ENCODE measurements at places on chromosomes 2 and 18.

DNA sequence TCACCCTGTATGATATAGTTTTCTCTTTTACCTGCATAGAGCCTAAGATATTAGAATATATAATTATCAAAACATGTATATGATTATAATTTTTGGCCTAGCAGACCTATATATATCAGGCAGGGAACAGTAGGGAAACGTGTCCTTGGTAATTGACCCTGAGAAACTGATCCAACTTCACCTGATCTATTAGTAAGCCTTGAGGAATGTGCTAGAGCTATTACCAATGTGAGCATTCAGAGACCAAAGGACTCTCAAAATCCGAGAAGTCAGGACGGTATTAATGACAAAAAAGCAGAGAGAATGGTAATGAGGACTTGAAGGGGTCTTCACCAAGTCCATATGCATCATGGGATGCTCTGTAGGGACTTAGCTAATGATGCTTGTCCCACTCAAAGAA lies 571.9 kb downstream of the CPS1 start:
- DNase-seq, result no peak

DNA sequence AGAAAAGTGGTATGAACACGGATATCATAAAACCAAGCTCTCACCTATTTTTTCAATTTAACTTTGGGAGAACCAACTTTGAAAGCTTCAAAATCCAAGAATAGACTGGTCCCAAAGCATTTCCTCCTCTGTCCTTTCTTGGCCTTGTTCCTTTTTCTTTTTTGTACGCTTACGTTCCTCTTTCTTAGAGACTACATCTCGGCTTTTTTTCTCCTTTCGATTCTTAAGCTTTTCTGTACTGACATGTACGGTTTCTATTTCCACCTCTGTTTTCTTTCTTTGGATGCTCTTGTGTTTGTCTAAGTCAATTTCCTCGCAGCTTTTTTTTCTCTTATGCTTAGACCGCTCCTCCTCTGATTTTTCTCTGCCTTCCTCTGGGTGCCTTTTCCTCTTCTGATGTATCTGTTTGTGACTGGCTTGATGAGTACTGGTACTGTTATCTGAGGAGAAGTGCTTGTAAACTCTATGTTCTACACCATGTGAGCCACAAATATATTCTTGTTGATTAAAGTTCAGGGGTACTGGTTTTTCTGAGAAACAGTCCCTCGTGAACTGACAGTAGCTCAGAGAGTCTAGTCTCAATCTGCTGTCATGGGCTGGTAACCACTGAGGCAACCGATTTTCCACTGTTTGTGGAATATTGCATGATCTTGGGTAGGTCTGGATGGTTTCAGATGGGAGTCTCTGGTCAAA lies 11.5 kb upstream of the RNU2-63P start:
- DNase-seq, result no peak

GRCh38 chr2:68432696-68433658 lies 34.1 kb downstream of the FBXO48 start:
- no peak for DNase-seq

GRCh38 chr2:172307800-172308199 lies 119.6 kb upstream of the ITGA6 start:
- DNase-seq, result no peak

GRCh38 chr2:150482111-150482510 lies 5.4 kb downstream of the RND3 start:
- DNase-seq, result no peak

DNA sequence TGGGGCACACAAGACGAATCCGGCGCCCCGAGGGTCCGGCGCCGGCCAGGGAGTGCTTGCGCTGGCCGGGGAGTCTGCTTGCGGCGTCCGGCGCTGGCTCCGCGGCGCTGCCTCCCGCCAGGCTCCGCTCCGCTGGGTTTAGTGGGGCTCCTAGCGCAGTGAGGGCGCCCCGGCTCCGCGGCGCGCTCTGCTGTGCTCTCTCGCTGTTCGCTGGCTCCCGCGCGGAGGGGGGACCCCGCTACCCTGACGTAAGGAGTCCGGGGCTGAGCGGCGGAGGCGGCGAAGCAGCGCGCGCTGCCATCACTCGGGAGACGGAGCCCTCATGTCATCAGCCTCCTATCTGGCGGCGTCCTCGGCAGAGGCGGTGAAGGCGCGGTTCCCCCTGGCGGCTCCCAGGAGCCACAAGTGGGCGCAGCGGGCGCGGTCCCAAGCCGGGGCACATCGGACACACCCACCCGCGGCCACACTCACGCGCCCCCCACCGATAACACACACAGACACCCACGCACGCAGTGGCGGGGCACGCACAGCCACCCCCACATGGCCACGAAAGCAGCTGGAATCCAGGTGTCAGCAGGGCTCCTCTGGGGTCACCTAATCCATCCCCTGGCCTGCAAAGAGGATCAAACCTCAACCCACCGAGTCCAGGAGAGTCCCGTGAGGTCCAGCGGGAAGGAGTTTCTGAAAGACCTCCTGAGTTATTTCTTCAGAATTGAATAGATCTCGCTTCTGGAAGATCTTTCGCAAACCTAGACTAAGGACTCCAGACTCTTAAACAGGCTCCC lies at the start of gene C1QL2:
TSS of gene C1QL2 (minus strand) at position 189 of the 785 bp plus-strand sequence. CDS start 482 bp downstream, outside the sequence.
- peak; percentile 10 for DNase-seq

DNA sequence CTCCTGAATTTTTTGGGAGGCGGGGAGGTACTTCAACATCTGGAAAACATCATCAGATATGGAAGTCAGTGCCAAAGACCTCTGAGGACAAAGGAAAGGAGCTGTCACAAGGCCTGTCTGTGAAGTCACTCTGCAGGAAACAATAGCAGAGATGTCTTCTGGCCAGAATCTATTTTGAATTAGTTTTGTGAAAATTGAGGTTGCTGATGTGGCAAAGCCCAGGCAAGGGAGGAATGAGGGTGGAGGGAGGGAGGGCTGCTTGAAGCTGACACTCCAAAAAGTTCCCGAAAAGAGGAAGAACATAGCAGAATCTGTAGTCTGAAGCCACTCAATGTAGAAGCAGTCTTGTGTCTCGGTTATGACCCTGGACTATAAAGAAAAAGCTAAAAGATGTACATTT lies 151.1 kb upstream of the LHCGR start:
- DNase-seq, result no peak

GRCh38 chr2:175001566-175001965 lies 3.6 kb downstream of the CHN1 start:
- DNase-seq, result peak; percentile 21

- no peak for DNase-seq
Measured at GRCh38 chr2:106339132-106339531, 129.1 kb downstream of the RGPD3 start.

GRCh38 chr2:182186132-182186735 lies 200.6 kb downstream of the PPP1R1C start:
- DNase-seq, result peak; percentile 42

- no peak for DNase-seq
Measured at GRCh38 chr2:15803543-15804245, 136.7 kb upstream of the MYCN start.

DNA sequence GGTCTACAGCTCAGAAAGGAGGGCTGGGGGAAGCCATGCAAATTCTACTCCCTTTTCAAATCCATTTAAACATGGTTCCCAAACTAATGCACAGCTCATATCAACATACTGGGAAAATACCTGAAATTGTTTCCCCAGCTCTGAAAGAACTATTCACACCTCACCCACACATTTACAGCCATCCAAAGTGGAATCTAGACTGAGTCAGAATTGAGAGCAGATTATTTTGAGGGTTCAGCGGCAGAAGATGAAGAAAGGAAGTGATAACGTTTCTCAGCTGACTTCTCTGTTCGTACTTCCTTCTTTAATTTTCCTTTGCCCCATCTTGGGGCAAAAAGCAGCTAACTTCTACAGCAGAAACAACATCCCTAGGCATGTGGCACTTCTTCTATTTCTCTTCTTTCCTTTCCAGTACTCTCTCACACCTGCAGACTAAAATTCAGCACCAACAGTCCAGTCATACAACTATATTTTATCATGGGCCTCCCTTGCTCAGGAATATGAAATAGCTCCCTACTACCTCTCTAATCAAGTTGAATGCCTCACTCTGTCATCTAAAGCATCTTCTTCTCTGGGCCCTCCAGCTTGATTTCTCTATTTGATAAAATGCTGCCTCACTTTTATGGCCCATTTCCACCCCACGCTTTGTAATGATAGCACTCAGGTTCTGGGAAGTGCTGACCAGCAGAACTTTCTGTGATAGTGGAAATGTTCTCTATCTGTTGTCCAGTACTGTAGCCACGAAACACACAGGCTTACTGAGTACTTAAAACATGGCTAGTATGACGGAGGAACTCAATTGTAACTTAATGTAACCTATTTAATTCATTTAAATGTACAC lies 35.9 kb downstream of the ARHGAP25 start:
- no peak for DNase-seq

- peak; percentile 88 for DNase-seq
Measured at GRCh38 chr2:6073191-6074088, 381.3 kb downstream of the SOX11 start.

GRCh38 chr2:36168115-36168514 lies 187.5 kb upstream of the CRIM1 start:
- DNase-seq, result no peak

- DNase-seq, result no peak
Measured at GRCh38 chr2:219071131-219071816, 10.6 kb upstream of the IHH start.

GRCh38 chr18:46917803-46918600 lies 600 bp downstream of the KATNAL2 start:
- DNase-seq, result peak; percentile 55

DNA sequence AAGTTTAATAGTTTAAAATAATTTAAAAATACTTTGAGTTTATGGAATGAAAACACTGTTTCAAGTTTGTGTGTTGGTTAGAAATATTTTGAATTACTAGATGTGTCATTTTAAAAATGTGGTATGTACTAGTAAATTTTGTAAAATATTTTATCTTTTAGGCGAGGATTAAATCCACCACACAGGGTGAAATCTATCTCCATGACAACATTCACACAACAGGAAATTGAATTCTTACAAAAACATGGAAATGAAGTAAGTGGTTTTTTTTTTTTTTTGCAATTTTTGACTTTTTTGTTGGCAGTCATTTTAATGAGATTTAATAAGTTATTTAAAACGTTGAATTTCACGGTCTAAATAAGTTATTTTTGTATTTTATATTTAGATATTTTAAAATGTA lies 19.4 kb downstream of the AGFG1 start:
- DNase-seq, result no peak

DNA sequence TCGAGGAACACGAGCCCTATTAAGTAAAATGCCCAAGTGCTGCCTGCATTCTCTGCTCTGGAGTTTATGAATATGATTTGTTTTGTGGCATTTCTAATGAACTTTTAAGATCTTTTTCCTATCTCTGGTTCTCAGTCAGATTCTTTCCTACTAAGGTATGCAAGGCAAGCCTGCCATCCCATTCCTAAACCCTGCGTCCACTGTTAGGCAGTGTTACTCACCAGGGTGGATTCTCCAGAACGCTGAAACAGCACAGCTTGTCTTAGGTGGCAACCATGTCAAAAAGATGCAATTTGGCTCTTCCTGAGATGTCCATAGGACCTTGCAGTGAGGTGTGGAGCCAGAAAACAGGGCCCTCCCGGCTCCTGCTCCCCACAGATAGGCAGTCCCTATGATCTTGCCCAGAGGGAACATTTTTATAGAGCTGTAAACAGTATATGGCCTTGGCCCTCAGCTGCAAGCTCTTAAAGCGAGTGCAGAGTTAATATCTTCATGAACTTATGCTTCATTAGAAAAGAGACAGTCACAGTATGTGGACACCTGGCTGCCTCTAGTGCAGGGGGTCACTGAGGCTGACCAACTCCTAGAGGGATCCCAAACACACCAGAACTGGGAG lies 84.4 kb downstream of the TPGS2 start:
- DNase-seq, result no peak

GRCh38 chr18:74213429-74213828 lies 65.1 kb downstream of the TIMM21 start:
- no peak for DNase-seq

DNA sequence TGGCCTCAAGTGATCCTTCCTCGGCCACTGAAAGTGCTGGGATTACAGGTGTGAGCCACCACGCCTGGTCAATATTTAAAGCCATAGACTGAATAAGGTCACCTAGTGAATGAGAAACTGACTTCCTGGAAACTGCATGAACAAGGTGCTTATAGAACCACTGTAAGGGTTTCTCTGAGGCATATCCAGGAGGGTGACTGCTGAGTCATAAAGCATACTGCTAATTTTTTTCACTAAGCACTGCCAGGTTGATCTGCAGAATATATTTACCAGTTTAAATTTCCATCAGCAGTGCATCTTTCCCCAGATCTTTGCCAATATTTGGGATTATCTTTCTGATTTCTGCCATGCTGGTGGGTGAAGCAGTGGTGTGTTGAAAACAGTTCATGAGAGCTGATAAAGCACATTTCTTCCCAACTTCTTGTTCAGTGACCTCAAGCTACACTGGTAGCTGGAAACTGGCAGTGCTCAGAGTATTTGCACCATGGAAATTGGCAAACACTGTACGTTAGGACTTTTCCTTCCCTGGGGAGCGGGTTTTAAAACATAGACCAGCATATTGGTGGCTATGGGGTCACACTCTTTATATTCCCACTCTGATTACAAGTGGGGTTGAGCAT lies 4.2 kb upstream of the CLIP4 start:
- DNase-seq, result no peak

DNA sequence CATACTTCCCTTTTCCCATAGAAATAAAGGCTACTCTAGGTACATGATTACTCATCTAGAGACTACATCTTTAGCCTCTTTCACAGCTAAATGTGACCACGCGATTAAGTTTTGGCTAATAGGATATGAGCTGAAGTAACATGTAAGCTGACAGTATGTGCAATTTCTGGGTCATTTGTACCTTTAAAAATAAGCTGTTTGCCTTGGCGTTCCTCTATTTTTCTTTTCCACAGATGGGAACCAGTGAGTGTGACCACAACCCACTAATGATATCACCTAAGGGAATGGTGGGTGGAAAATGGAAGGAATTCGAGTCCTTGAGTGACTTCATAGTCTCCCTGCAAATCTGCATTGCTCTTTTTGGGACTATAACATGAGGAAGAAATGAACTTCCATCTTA lies 11.7 kb upstream of the NABP1 start:
- no peak for DNase-seq

DNA sequence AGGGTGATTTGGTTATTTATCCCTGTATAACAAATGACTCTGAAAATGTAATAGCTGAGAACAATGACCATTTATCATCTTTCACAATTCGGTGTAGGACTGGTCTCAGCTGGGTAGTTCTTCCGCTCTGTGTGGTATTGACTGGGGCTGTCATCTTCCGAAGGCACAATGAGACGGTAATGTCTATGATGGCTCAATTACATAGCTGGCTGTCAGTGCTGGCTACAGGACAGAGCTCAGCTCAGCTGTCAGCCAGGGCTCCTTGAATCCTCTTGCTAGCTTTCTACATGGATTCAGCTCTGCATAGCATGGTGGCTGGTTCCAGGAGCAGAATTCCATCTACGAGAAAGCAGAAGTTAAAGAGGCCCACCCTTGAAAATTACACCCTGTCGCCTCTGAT lies 483.8 kb downstream of the TDRD15 start:
- DNase-seq, result no peak

- peak; percentile 59 for DNase-seq
Measured at GRCh38 chr2:119694845-119695521, 16.0 kb downstream of the TMEM177 start.

- DNase-seq, result no peak
Measured at GRCh38 chr2:59726228-59727120, 827.0 kb downstream of the BCL11A start.

Measured in NCI-H1092 treated with DMSO at 0.1 percent for 48 hours (cell line).